Left kidney (tissue), 8 donors: ENCODE measurements at places on chromosomes 4 and X.

GRCh38 chrX:113726009-113726408 lies 857.9 kb upstream of the HTR2C start:
- DNase-seq = no peak

- no peak for DNase-seq
Observed at GRCh38 chrX:71292669-71293365, 8.7 kb upstream of the ITGB1BP2 start.

GRCh38 chr4:161132715-161133425 lies 1030.9 kb downstream of the FSTL5 start:
- no peak for DNase-seq

- DNase-seq = no peak
Observed at GRCh38 chr4:66766557-66766956, 778.7 kb downstream of the CENPC start.
